Fibroblast of upper back skin (primary cell): ENCODE measurements at places on chromosomes 5 and 9.
A peak's percentile ranks its signal among the peaks of the same experiment; 100 is the strongest.

DNA sequence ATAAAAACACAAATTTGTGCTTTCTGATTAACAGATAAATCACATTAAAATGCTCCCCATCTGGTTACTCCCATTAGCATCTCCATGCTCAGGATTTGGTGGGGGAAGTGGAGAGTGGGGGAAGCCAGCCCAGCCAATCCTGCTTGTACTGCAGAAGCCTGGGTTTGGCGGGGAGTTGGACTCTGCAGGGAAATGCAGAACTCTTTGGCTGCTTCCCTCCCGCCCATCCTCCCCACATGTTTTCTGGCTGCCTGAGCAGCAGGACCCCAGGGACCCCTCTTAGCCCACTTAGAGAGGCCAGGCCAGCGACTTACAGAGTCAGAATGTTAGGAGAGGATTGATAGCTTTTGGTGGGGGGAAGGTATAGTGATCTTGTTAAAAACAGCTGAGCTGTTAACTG is 59.5 kb upstream of the FOXI1 start:
- DNase-seq: no peak

- DNase-seq: no peak
These were observed 129.6 kb downstream of the EBF1 start for GRCh38 chr5:158970121-158970520.

- no peak for DNase-seq
These were observed 13.7 kb downstream of the HSPA4 start for GRCh38 chr5:133065471-133065870.

DNA sequence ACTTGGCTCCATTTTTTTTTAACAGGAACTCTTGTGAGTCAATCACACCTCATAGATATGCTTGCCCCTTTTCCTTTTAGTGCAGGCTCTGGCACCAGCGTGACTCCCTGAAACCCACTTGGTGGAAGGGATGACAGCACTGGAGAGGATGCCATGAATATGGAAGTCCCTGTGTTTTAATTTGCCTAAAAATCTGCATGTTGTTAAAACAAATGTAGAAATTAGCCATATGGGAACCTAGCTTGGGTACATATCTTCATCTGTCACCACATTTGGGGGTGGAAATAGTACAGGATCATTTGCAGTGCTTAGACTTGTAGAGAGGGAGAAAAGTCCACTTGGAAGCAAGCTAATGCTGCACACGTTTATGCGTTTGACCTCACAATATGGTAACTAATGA is 179.0 kb downstream of the EBF1 start:
- DNase-seq: no peak

- peak; percentile 89 for DNase-seq
These were observed 26.7 kb downstream of the FOXI1 start for GRCh38 chr5:170132269-170132975.

DNA sequence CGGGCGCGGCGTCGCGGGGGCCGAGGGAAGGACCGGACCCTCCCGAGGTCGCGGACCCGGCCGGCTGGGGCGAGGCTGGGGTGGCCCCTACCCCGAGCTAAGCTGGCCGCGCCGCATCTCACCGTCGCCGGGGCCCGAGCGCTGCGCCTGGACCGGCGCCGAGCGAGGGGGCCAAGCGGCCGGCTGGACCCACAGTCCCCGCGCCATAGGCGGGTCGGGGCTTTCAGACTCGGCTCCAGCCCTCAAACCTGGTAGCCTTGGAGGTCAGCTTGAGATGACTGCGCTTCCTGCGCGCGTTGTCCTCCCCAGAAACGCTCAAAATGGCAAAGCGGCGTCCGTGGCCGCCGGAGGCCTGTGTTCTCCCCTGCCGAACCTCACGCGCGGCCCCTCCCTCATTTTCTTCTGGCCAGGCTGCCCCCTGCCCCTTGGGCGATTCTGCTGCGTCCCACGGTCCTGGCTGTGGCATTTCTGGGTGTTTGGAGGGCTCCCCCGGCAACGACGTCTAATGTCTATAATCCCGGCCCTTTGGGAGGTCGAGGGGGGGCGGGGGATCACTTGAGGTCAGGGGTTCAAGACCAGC is 8.7 kb upstream of the GRIN1 start:
- no peak for DNase-seq

- peak; percentile 22 for DNase-seq
These were observed 1237.3 kb upstream of the C9orf72 start for GRCh38 chr9:28810388-28811075.

GRCh38 chr5:140312067-140312790 is 9.3 kb upstream of the PFDN1 start:
- peak; percentile 91 for DNase-seq

DNA sequence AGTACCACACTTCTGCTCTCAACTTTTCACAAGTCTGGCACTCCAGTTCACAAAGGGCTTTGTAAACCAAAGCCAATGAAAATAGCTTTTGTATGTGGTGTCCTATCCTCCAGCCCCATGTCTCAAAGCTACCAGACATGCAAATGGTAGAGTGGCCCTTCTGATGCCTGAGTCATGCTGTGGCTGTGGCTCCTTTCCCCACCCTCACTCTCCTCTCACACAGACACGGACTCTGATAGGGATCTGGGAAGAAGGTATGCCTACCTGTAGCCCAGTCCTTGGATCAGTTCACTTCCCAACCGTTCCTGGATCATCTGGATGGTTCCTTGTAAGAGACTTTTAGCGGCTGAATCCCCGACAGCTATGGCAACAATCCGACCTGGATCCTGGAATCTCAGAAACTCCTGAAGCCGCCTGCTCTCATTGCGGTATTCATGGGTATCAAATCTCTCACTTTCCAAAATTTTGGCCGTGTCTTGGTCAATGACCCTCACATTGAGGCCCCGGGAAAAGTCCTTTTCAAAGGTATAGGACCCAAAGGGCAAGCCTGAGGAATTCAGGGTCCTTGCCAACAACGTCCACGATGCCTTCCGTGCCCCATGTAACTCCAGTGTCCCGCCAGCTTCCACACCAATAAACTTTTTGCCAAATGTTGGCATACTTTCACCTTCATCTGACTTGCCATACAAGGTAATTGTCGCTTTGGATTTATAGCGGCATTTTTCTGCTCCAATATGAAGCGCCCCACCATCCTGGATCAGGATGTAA is 23.4 kb downstream of the CEMIP2 start:
- no peak for DNase-seq

DNA sequence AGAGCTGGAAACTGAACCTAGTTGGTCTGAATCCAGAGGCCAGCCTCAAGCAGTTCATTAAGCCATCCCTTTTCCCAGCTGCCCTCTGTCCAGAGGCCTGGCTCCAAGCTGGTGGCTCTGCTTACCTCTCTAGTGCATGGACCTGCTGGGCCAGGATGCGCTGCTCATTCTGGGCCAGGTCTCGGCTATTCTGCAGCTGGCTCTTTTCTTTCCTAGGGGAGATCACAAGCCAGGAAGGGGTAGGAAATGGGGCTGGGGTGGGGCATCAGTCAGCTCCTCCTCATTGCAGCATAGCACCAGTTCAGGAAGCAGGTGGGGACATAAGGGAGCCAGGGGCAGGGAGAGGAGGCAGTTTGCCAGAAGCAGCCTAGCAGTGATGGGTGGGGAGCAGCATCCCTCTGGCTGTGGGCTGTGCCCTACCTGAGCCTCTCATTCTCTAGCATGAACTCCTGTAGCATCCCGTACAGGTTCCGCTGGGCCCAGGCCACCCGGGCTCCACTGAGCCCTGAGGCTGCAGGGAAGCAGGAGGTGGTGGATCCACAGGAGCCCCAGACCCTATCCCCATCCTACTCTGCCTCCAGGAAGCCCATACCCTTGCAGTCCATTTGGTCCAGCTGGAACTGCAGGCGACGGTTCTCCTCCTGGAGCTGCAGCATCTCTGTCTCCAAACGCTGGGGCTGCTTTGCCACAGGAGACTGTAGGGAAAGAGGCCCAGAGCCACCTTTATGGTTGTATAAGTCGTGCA is 5.2 kb downstream of the KIF12 start:
- DNase-seq: no peak

- peak; percentile 57 for DNase-seq
These were observed 214.2 kb downstream of the TMEM232 start for GRCh38 chr5:110512266-110512665.

DNA sequence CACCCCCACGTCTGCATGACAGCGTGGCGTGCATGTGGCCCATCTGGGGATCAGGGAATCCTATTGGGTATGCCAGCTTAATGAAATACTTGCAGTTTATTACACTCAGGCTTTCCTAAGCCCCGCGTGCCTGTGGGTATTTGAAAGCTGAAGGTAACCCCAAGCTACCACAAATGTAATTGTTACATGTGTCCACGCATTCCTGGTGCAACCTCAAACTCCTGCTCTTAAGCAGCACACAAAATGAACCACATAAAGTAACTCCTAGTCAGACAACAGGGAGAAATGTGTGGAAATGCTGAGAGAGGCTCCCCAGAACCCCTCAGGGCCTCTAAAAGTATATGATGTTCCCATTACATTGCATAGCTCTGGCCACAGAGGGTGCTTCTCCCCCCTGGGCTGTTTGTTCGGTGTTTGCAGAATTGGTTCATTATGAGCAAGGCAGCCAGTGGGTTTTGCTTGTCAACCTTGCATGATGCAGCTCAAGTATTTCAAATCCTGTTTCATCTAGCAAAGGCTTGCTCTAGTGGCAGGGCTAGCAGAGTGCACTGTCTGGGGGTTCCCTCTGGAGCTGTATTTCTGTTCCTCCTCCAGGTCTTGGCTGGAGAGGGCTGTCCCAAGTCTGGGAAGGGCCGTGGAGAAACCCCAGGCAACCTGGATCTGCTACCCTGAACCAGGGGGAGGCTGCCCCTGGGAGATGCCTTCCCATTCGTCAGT is 1.8 kb upstream of the DCANP1 start:
- DNase-seq: peak; percentile 78

DNA sequence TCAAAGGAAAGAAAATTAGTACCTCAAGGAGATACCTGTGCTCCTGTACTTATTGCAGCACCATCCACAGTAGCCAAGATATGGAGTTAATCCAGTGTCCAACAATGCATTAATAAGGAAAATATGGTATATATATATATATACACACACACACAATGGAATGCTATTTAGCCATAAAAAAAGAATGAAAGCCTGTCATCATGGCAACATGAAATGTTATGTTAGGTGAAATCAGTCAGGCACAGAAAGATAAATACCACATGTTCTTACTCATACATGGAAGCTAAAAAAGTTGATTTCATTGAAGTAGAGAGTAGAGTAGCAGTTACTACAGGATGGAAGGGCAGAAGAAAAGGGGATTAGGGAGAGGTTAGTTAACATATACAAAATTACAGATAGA is 601.5 kb downstream of the ANXA1 start:
- peak; percentile 0 for DNase-seq

DNA sequence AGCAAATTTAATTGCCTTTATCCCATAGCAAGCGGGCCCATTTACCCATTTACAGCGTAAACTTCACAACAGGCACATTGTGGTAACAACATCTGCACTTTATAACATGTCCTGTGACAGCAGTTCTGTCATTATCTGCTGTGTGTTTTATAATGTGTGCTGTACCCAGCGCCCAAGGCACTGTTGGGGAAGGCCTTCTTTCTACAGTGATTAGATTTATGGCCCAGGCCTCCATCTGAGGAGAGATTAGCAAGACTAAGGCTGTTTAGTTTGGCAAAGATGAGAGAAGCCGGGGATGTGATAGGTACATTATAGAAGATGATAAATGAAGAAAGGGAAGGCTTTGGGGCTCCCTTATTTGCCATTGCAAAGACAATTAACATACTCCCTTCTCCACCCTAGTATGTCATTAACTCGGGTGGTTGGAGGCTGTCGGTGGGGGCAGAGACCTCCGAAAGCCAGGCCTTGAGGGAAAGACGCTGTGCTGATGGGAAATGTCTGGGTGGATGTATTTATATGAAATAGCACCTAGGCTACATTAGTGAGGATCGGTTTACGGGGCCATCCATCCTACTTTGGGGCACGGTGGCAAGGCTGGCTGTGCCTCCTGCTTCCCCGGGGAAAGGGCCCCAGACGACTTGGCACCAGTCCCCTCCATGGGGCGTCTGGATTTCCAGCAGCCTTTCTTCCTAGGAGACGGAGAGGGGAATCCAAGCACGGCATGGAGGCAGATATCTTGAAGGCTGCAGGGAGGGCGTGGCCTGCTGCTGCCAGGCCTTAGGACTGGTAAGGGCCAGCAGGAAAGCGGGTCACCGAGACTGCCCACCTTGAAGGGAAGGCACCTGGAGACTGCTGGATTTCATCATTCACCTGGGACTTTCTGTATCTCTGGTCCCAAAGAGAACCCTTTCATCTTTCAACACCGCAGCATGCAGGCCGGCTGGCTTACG is 64.3 kb upstream of the PTCH1 start:
- DNase-seq: no peak

GRCh38 chr9:14831661-14832060 is 78.6 kb downstream of the FREM1 start:
- DNase-seq: no peak

DNA sequence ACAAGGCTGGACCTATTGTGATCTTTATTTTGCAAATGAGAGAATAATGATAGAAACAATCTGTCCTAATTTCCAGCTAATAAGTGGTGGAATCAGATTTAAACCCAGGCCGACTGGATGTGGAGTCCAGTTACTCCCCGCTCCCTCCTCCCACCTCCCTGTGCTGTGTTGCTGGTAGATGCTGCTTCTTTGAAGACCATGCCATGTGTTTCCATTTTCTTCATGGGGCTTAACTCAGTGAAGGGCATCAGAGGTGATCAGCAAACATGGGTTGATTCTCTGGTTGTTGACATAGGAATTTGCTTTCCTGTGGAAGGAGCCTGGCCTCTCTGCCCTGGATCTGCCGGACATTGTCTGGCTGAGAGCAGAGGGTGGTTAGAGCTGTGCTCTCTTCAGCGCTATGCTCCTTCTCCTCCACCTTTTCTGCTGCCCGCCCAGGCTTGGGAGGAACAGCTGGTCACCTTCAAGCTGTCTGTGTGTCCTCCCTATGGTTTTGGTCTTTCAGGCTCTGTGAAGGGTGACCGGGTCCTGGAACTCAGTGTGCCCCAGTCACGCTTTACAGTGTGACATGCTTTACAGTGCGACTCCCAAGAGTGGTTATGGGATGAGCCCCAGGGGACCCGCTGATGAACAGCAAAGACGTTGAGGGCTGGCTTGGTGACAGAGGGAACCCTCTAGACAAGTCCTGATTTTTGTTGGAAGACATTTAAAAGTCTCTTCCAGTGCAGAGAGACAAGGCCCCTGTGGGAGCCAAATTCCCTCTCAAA is 68.4 kb upstream of the RPS23 start:
- DNase-seq: no peak
